ENCODE measurements at places on chromosomes 11 and 22.

DNA sequence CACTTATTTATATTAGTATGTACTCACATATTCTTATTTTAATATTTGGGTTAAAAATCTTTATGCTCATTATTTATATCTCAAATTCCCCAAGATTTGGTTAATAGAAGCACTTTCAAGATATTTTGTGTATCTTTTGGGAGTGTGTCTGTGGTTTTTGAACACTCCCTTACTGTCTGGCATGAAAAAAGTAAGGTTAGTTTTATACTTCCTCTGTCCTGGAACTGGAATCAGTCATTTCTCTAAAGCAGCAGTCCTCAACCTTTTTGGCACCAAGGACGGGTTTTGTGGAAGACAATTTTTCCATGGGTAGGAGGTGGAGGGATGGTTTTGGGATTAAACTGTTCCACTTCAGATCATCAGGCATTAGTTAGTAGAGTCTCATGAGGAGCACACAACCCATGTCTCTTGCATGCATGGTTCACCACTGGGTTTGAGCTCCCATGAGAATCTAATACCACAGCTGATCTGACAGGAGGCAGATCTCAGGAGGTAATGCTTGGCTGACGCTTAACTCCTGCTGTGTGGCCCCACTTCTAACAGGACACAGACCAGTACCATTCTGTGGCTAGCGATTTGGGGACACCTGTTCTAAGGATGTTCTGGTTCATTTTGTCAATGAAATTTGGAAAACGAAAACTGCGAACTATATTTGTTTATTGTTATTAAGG lies 60.2 kb downstream of the CASP12 start:
- no peak for DNase-seq

GRCh38 chr11:21398195-21398594 lies 728.8 kb downstream of the NELL1 start:
- DNase-seq = no peak

- DNase-seq = no peak
Measured at GRCh38 chr11:24286238-24286637, 210.6 kb upstream of the LUZP2 start.

DNA sequence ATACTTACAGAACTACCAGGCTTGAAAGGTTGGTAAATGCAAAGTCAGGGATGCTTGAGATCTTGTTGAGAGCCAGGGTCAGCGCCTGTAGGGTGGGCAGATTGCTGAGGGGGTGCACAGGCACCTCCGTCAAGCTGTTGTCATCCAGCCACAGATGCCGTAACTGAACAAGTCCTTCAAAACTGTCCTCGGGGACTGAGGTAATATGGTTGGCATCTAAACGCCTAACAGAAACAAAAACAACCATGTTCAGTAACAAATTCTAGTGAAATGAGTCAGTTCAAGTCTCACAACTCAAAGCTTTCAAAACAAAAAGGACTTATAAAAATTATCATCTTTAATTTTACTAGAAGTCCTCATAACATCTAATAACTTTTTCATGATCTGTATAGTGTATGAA lies 22.2 kb upstream of the CCDC34 start:
- DNase-seq = no peak

DNA sequence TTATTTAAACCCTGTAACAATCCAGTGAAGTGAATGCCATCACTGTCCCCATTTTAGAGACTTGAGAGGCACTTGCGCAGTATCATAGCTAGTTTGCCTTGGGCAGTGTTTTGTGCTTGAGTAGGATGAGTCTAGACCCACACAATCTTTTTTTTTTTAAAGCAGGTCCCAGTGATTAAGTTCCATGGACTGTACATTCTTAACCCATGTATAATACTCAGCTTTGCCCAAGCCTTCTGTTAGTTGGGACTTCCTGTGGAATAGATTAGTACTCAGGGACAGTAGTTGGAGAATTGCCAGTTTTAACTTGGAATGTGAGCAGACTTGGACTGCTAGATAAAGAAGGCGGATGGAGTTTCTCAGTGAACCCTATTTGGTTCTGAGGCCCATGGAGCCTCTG lies 108.6 kb upstream of the RASSF10 start:
- DNase-seq = no peak

GRCh38 chr11:79366218-79366617 lies 74.6 kb downstream of the TENM4 start:
- no peak for DNase-seq

GRCh38 chr11:2721210-2721916 lies 21.6 kb upstream of the KCNQ1OT1 start:
- DNase-seq = no peak

- no peak for DNase-seq
Measured at GRCh38 chr11:64564947-64565889, 25.8 kb upstream of the SLC22A12 start.

- DNase-seq = no peak
Measured at GRCh38 chr11:128592454-128592853, 5.1 kb upstream of the ETS1 start.

GRCh38 chr11:86726118-86726753 lies 53.8 kb upstream of the ME3 start:
- DNase-seq = no peak

GRCh38 chr22:45064313-45065278 lies 54.8 kb upstream of the PHF21B start:
- DNase-seq = no peak

DNA sequence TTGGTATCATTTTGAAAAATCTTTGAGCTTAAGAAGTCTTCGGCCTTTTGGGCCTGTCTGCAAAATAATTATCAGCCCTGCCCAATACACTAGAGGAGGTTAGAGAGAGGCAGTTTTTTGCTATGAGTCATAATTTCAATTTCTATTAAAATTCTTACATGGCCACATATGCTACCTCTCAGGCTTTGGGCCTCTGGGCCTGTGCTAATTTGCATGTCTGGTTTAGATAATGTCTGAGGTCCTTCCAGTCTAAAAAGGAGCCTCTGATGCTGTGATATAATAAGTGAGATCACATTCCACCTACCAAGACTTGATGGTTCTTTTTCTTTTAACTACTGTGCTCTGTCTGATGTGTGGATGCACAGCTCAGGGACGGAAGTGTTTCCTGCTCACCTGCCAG lies 70.8 kb downstream of the KCNJ1 start:
- no peak for DNase-seq

DNA sequence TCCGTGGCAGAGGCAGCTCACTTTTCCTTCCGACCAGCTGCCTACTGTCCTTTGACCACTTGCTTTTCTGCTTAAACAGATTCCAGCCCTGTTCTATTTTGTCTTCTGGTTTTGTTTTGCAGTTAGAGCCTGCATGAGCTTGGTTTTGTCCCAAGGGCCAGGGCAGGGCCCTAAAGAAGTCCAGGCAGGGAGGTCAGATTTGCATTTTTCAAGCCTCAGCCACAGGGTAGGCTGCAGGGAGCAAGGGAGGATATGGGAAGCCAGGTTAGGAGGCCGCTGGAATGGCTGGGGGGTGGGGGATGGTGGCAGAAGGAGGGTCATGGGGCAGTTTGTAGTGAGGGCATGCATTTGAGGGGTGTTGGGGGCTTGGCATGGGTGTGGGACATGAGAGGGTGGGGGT lies 23.1 kb downstream of the FADD start:
- DNase-seq = no peak

Measured in activated T-helper 1 cell treated with Interleukin-2 at 50 U/mL for 16 hours (primary cell).